ENCODE measurements at places on chromosomes 2 and 18.

- DNase-seq = no peak
Measured at GRCh38 chr18:46574743-46575115, 82.3 kb downstream of the LOXHD1 start.

GRCh38 chr2:171407030-171407675 lies 26.6 kb downstream of the METTL8 start:
- no peak for DNase-seq

- no peak for DNase-seq
Measured at GRCh38 chr18:23539296-23539695, 36.0 kb downstream of the RMC1 start.

GRCh38 chr2:64344999-64345576 lies 108.9 kb upstream of the LGALSL start:
- DNase-seq = no peak

DNA sequence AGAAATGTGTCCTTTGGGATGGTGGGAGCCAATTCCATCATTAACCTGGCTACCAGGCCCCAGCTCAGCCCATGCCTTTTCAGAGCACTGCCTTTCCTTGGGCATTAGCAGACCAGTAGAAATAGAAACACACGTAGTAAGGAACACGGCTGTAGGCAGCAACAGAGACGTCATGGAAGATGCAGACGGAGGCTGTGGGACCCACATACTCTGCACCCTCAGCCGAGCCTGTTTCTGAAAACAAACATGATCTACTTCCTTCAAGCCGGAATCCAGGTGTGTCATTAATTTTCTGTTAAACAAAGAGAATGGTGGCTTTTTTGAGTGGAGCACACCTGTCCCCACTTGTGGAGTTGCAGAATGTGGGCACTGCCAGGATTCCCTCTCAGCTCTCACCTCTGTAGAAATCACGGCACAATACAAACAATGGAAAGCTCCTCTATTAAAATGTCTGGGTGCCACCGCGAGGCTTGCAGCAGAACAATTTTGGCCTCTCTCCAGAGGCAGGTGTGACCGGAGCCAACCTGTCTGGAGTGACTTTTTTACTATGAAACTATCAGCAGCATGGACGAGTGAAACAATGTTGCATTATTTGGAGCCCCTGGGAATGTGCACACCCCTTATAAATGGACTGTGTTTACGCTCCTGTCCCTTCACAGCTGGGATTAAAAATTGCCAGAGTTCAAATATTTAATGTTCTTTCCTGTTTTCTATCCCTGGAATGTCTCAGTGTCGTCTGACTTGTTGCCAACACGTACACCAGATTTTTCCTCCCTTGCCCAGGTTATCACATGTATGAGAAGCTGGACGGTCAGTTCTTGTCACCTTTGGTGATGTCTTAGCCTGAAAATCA lies 31.7 kb downstream of the SPP2 start:
- no peak for DNase-seq

GRCh38 chr2:58764338-58765104 lies 523.4 kb upstream of the FANCL start:
- no peak for DNase-seq

- peak; percentile 10 for DNase-seq
Measured at GRCh38 chr2:11955314-11955713, 208.9 kb downstream of the LPIN1 start.

- no peak for DNase-seq
Measured at GRCh38 chr2:203728321-203728720, 21.9 kb downstream of the CD28 start.

- no peak for DNase-seq
Measured at GRCh38 chr2:142714600-142714999, 162.9 kb upstream of the KYNU start.

- no peak for DNase-seq
Measured at GRCh38 chr2:36343606-36344005, 12.0 kb upstream of the CRIM1 start.

- DNase-seq = peak; percentile 67
Measured at GRCh38 chr2:216516730-216517350, 18.2 kb downstream of the RPL37A start.

DNA sequence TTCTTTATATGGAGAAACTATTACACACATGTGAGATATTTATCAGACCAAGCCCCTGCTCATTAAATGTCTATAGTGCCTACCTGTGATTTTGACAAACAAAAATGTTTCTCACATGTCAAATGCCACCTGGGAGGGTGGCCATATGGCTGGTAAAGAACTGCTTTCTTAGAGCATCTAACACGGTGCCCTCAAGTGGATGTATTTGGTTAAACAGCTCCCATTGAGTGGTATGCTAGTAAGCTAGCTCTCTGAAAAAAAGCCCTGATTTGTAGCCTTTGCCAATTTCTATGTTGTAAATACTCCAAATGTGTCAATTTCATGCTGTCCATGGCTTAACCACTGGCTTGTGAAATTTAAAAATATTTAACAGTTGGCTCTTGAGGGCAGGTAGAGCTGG lies 94.6 kb downstream of the PMAIP1 start:
- DNase-seq = no peak

GRCh38 chr2:192004188-192004963 lies 157.5 kb upstream of the CAVIN2 start:
- DNase-seq = no peak

GRCh38 chr2:69889302-69889701 lies 4.5 kb upstream of the SNRNP27 start:
- DNase-seq = no peak

DNA sequence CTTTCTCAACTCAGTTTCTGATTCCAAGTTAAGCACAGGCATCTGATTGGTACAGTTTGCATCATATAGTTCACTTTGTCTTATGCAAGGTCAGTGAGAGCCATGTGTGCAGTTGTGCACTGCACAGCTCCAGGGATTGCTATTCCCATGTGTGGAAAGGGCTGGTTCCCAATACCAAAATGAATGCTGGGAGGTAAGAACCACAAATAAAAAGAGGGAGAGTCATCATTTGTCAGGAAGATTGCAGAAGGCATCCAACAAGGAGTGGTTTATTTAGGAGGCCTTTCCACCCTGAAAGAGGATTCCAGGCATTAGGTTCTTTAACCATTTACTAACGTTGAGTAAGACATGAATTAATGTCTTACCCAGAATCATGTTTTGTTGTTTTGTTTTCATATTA lies 141.2 kb upstream of the ST6GAL2 start:
- peak; percentile 20 for DNase-seq

- no peak for DNase-seq
Measured at GRCh38 chr18:6997808-6998207, 119.8 kb downstream of the LAMA1 start.

DNA sequence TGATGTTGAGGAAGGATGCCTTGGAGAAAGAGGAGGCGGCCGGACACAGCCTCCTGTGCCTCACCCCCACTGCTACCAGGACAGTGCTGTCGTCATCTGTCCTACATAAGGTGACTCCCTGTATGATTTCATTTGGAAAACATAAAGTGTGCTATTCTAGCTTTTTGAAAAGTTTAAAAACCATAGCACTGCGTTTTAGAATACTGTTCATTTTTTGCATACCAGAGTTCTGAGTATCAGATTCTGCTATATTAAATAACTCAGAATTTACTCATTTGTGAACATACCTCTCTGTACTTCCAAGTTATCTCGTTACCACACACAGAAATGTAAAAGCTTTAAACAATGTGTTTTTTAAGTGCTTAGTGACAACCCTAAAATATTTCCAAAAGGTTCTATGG lies 302.9 kb downstream of the LRRTM1 start:
- peak; percentile 83 for DNase-seq

DNA sequence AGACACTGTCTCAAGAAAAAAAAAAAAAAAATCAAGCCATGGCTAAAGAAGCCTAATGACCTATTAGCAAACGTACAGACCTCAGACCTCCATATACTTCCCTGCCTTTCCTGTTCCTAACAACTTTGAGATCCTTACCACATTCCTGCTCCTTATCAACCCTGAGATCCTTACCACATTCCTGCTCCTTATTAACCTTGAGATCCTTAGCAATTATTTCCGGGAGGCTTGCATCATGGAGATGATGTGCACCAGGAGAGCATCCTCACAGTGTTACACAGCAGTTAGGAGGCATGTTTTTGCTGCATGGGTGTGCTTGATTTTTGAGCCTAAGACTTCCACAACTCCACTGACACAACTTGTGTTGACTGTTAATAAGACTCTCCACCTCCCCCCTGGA lies 54.6 kb upstream of the RASGRP3 start:
- no peak for DNase-seq

DNA sequence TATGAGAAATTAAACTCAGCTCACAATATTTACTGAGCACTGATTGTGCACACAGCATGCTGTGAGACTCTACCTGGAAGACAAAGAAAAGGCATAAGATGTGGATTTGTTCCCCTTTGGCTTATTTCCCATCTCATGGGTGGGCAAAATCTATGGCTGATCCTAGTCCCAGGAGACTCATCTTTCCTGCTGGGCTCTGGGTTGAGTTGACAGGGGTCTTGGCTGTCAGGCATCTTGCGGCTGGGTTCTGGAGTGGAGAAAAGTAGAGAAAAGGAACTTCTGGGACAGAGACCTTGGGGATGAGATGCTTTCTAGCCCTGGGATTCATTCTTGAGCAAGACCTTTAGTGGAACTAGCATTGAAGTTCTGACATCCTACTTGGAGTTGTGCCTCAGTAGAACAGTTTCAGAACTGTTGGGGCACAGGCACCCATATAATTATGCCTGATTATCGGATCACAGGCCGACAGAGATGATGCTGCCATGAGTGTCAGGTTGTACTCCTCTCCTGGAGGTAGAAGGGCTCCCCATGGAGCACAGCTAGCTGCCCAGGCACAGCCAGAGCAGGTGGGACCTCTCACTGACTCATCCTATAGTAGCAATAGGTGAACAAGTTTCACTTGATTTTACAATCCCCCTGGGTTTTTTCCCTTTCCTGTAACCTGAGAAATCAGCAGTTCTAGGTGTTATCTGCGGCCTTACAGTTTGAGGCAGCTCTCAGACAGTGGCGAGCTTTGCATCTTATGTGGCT lies 260.9 kb downstream of the CYRIA start:
- DNase-seq = no peak

DNA sequence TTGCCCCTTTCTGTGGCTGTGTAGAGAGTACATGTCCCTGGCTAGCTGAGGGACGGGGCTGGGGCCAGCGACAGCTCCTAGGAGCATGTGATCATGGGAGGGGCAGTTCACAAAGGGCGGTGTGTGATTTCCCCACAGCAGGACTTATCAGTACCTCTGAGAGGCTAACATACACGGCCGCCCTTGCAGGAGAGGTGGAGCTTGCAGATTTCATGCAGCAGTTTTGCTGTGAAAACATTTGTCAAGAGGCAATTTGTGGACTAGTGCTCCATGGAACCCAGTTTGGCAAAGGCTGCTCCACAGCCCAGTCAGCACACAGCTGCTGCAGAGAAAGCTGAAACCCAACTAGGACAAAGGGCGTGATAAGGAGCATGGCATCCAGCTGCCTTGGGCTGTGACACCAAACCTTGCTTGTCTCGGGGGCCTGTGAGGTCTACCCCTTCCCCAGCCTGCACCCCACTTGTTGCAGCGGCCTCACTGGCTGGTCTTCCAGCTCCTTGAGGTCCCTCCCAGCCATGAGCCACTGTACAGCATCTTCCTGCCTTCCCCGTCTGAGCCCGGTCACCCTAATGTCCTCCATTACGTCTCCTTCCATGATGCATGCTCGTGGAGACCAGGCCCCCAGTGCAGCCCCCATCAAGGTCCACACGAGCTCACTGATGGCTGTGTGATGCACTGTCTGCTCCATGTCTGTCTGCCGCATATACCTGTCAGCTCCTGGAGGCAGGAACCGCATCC lies 121.4 kb upstream of the HDAC4 start:
- no peak for DNase-seq

DNA sequence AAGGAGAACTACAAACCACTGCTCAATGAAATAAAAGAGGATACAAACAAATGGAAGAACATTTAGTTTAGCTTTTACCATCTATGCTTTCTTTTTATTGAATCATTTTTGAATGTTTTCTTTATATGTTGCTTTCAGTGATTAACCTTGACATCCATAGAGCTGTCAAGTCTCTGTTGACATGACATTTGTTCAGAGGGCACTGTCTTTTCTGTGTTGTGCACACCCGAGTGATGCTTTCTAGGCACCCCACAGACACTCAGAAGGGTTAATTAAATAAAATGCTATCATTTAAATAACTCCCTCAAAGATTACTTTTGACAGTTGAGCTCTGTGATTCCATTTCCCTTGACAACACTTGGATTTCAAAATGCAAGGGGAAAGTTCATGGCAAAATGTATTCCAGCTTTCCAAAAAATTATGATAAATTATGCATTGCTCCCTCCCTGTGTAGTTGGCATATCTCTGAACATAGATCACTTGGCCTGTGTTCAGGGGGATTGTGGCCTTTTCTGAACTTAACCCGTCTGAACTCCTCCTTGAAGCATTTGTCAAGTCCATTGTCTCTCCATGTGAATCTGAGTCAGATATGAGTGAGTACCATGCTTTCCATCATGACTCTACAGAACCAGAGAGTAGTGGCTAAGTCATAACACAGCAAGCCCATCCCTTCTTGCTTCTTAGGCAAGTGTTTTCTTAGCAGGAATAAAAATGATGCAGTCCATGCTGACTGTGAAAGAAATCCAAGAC lies 372.6 kb downstream of the RPRM start:
- no peak for DNase-seq

- peak; percentile 84 for DNase-seq
Measured at GRCh38 chr2:224039080-224039769, at the start of gene SERPINE2. Gene SERPINE2 (minus strand): TSS chr2:224039286. CDS start chr2:224001900, 37,386 bp downstream.

GRCh38 chr18:29596959-29597358 lies 1420.0 kb upstream of the CDH2 start:
- no peak for DNase-seq

DNA sequence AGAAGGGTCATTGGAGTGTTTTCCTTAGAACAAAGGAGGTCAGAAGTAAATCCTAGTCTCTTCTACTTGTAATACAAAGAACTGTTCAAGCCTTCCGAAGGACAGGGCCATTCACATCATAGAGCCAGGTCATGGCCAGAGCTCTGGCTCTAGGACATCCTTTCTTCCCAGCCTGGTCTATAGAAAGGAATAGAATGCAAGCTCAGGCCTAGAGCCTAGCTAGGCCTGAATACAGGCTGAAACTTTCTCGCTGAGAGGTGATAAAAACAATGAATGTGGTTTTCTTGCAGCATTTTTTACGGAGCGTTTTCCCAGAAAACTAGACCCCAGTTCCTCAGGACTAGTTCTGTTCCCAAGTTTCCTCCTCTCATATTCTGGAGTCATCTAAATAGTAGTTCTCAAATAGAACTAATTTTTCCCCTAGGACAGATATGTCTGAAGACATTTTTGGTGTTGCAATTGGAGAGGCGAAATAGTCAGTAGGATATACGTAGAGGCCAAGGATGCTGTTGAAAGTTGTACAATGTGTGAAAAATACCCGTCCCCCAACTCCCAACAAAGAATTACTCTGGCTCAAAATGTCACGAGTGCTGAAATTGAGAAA lies 6.8 kb downstream of the UGT1A6 start:
- DNase-seq = no peak

DNA sequence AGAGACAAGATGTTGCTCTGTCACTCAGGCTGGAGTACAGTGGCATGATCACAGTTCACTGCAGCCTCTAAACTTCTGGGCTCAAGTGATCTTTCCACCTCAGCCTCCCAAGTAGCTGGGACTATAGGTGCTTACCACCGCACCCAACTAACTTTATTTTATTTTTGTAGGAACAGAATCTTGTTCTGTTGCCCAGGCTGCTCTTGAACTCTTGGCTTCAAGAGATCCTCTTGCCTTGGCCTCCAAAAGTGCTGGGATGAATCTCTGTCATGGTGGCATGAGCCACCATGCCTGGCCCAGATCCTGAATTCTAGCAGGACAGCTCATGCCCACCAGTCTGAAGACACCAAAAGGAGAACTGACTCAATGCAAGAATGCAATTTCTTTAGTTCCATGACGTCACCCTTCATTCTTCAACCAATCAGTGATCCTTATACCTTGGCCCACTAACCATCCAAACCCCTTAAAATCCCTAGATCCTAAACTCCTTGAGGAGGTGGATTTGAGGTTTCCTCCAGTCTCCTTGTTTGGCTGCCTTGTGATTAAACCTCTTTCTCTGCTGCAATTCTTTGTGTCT lies 25.6 kb upstream of the CXXC1 start:
- no peak for DNase-seq

Measured in fibroblast of skin of scalp (primary cell).